ENCODE measurements at places on chromosomes 7 and 10.

GRCh38 chr10:133241501-133242205, 4.0 kb downstream of the VENTX start:
- DNase-seq, result no peak

- peak; percentile 19 for DNase-seq
Measured at GRCh38 chr10:27558612-27559020, 54.5 kb downstream of the RAB18 start.

DNA sequence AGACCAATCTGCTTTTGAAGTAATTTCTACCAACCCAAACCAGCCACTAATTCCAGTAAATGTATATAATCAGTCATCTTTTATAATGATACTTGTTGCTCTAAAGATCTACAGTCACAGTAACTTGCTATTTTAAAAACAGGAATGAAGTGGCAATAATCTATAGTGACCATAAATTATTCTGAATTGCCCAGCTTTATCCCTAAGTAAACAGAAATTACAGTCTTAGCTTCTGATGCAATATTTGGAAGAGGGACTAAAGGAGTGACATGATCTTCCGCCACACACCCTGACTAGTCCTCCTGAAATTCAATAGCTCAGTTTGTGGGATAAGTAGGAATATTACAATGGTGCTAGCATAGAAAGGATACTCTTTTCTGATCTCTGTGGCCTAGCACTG, 96.1 kb downstream of the ATE1 start:
- no peak for DNase-seq

- no peak for DNase-seq
Measured at GRCh38 chr7:154676422-154677073, 326.4 kb downstream of the PAXIP1 start.

Measured in activated CD4-positive, alpha-beta T cell treated with anti-CD3 and anti-CD28 coated beads, Interleukin-2, amount 50 U/mL, for 24 hours (primary cell).